IMR-90 (cell line): ENCODE measurements at places on chromosomes 6 and 20. TPM values are rescaled to one million over a fixed set of nuclear protein-coding genes. Genes with fewer than 3 reads are reported as not detected.

DNA sequence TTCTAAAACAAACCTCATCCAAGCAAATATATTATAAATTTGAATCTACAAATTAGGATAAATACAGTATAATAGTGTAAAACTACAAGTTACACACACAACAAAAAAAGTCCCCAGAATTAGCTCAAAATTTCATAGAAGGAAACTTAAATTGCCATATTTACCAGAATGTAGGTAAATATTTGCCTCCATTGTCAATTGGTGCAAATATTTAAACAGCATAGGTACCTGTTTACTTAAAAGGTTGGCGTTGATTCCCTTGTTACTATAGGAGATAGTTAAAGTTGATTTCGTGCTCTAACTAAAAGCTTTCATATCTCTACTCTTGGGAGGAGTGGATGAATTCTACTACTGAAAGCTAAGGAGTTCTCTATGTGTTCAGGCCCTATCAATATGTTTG is 111.6 kb upstream of the TENT5A start:
- no peak for DNase-seq

ADGRF1 gene
- not detected in 2 replicates for total RNA-seq

GRCh38 chr6:106180208-106180607 is 94.1 kb downstream of the PRDM1 start:
- no peak for DNase-seq

DNA sequence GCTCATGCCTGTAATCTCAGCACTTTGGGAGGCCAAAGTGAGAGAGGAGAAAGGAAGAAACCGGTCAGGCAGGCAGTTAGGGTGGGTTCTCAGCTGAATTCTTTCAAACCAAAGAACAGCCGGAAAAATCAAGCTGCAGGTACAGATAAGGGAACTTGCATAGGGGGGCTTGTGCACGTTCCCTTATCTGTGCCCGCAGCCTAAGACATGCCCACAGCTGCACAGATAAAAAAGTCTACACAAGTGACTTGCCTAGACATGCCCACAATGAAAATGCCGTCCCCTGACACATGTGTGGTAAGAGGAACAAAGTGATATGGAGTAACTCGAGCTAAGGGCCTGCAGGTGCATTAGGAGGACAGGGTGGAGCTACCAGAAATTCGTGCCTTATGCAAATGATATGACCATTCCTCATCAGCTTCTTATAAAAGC is 175.8 kb upstream of the SALL4 start:
- no peak for DNase-seq

ADGB gene
- not detected in 2 replicates for total RNA-seq

DNA sequence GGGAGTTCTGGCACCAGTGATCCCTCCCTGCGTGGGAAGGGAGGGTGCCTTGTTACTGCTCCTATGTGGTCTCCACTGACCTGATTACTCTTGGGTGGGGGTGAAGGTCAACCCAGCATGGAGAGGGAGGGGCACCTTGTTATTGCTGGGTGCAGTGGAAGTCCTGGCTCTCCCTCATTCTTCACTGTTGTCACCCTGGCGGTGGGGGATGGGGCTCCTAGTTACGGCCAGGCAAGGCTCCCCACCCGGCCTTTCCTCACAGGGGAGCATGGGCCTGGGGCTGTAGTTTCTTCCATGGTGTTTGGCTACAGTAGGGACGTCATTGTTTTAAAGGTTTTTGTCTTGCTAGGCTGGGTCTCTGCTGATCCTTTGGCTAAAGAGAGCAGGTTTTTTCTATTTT is 40.8 kb downstream of the PACSIN1 start:
- no peak for DNase-seq

GRCh38 chr6:144138542-144138941 is 11.8 kb upstream of the STX11 start:
- no peak for DNase-seq

- peak; percentile 87 for DNase-seq
These were observed 1.2 kb downstream of the MTCH1 start for GRCh38 chr6:36984581-36985416.
